Dermis blood vessel endothelial cell (primary cell): ENCODE measurements at places on chromosomes 16 and 17.
A peak's percentile ranks its signal among the peaks of the same experiment; 100 is the strongest.

DNA sequence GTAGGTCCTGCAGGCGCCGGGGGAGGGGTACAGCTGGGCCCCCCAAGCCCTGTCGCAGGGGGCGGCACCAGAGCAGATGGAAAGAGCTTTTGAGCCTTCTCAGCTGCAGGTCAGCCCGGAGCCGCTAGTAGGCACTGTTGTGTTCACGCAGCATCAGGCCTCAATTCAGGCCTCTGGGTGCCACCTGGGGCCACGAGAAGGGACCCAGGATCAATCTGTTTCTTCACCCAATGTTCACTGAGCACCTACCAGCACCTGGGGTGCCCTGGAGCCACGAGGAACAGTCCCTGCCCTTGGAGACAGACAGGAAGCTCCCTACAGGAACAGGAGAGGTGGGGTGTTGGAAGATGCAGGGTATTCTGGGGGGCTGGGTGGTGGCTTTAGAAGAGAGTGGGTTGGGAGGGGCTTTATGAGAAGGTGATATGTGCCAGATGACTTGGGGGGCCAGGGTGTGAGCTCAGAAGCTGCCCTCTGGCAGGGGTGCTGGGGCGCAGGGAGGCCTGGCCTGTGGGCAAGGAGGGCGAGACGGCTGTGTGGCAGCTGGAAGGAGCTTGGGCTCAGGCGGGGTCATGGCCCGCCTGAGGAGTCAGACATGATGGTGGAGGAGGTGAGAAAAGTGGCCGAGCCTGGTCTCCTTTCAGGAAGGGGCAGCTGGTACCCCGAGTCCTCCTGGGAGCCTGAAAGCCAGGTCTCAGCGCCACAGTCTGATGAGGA is 121.9 kb upstream of the GSE1 start:
- DNase-seq: peak; percentile 17

GRCh38 chr16:17836868-17837602 is 366.3 kb upstream of the XYLT1 start:
- DNase-seq: no peak

- peak; percentile 87 for DNase-seq
Measured at GRCh38 chr17:32141258-32141657, 1.0 kb upstream of the RHOT1 start.

DNA sequence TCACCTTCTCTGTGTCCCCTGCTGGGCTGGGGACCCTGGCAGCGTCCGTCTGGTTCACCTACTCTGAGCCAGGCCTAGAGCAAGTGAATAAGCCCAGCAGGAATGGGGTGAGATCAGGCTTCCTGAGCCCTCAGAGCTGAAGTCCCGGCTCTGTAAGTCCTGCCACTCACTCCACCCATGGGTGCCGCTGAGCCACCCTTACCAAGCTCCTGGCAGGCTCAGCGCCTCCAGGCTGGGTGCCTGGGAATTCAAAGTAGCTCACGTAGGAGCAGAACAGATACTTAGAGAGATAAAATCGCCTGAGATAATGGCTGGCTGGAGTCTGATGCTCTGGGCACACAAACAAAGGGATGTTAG is 9.8 kb upstream of the LASP1NB start:
- no peak for DNase-seq

DNA sequence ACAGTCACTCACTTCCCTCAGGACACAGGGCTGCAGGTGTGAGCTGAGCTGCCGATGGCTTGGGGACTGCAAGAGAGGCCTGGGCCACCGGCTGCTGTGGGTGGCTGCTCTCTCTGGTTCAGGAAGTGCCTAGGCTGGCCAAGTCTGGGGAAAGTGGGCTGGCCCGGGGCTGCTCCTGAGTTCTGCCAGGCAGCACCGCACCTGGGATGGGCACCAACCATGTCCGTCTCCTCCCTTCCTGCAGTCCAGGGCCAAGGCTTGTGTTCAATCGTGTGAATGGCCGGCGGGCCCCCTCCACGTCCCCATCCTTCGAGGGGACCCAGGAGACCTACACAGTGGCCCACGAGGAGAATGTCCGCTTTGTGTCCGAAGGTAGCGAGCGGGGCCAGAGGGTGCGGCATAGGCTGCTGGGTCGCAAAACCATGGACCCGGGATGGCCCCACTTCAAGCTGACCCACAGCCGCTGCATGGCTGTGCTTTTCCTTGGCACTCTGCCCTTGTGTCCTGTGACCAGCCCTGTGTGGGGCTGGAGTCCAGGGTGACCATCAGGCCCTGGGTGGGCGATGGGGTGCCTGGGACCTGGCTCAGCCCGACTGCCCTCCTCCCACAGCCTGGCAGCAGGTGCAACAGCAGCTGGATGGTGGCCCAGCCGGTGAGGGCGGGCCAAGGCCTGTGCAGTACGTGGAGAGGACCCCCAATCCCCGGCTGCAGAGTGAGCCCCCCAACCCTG is 1.8 kb upstream of the WDR90 start:
- DNase-seq: no peak

DNA sequence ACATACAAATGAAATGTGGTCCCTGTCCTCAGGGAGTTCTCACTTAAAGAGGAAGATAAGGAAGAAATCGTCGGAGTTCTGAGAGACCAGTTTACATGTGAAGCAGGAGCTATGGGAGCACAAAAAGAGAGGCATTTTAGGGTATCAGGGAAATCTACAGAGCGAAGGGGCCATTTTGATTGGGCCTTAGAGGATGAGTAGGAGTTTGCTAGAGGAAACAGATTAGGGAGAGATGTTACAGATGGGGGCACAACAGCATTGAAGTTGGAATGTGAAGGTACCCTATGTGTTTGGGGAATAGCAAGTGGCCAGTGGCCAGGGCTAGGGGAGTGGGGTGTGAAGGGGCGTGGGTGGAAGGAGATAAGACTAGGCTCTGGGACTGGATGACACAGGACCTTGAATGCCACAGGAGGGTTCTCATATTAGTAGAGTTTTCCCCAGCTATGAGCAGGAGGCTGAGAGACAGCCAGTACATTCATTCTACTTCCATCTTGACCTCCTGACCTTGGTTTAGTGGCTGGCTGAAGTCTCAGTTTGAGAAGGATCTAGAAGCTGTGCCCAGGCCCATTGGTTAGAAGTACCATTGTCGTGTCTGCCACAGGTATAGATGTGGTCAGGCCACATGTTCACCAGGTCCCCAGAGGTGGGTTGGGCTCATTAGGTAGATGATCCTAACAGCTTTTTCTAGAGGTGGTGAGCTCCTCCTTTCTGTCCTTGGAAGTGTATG is 34.8 kb downstream of the CPNE2 start:
- DNase-seq: no peak

DNA sequence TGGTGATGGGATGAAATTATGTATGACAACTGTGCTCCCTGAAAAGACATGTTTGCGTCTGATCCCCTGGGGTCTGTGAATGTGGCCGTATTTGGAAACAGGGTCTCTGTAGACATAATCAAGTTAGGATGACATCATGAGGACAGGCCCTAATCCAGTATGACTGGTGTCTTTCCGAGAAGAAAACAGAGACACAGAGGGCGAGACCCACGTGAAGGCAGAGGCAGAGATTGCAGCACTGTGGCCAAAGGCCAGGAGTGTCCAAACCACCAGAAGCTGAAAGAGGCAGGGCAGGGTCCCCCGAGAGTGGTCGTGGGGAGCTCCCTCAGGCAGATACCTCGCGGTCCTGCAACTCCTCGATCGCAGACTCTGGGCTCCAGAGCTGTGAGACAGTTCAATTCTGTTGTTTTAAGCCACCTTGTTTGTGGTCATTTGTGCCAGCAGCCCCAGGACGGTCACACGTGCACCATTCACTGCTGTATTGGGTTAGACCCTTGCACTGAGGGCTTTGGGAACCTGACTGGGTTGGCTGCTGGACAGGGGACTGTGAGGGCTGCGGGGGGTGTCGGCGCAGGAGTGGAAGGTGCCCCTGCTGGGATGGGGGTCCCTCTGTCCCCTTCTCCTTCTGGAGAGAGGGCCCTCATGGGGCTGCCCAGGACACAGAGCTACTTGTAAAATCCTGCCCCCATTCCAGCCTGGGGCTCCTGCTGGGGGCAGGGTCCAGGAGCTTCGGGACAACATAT is 27.7 kb downstream of the METRNL start:
- DNase-seq: no peak

GRCh38 chr16:86048221-86048620 is 149.3 kb downstream of the IRF8 start:
- DNase-seq: no peak

DNA sequence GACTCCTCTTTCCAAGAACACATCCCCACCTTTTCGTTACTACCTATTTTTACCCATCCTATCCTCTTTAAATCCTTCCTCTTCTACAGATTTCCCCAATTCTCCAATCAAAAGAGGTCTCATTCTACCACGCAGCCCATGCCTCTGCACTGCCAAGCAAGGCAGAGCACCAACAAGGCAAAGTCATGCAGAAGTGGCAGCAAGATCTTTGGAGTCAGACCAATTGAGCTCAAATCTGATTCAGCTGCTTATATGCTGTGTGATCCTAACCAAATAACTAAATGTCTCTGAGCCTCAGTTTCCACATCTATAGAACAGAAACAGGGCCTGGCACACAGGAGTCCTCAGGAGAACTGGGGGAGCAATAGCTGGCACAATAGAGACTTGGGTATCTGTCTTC is 41.0 kb downstream of the TOM1L2 start:
- no peak for DNase-seq

DNA sequence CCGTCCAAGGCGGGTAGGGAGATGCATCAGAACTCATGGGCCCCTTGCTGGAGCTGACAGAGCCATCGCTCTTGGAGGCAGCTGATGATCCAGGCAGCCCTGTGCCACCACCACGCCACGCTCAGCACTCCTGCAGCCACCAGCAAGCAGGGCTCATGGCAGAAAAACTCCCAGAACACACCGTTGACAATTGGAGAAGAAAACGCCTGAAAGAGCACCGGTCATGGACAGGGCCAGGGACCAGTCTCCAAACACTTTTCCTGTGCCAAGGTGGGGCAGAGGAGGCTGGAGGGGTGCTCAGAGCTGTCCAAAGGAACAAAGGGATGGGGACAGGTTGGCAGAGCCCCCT is 132.2 kb downstream of the FOXL1 start:
- DNase-seq: no peak
